MV-4-11 (cell line): ENCODE measurements at places on chromosomes 7 and 10.

GRCh38 chr7:12066521-12066920, 144.6 kb upstream of the TMEM106B start:
- DNase-seq, result peak; percentile 59

DNA sequence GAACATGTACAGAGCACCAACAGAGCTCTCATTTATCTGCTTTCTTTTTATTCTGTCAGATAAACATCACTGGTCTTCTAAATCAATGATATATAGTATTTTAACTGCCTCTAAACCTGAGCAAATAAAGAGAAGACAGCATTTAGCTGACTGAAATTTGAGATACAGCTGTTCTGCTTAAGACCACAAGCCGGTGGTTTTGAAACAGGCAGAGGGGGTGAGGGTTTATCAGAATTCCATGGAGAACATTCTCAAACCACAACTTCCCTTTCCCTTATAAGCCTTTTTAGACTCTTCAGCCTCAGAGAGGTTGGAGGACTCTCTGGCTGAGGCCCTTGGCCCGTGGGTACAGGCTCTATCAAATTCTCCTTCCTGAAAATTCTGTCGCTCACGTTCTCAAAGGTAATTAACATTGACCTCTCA, 87.4 kb upstream of the RSU1 start:
- DNase-seq, result peak; percentile 91

GRCh38 chr7:73723813-73724212, 4.3 kb upstream of the STX1A start:
- no peak for DNase-seq

DNA sequence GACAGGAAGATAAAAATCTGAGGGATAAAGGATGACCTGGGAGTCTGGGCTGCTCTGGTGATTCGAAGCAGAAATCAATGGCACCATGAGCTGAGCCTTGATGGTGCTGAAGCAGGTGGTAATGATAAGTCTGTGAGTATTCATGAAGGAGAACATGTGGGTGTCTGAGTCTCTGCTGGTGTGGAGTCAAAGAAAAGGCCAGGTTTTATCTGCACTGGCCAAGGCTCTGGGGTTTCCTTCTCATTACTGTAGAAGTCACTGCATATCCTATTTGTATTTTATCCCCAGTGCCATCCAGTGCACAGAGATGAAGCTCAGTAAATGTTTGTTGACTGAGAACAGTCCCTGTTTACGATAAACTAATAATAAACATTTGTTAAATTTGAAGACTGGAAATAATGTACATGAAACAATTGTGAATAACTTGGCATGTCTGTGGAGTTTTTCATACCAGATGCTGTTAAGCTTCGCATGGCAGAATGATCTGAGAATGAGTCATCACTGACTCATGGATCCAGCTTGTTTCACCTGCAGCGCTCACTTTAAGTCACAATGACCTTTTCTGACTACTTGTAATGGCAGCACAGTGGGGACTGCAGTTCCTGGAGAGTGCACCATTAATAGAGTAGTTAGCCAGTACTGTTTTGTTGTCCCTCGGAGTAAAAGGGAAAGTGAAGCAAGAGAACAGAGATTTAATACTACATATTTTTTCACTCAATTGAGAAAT, 538.5 kb downstream of the HTR7 start:
- DNase-seq, result no peak

GRCh38 chr10:76309070-76309469, 877.6 kb downstream of the LRMDA start:
- DNase-seq, result no peak
